T-helper 1 cell treated with Interleukin-12 subunit alpha and Interleukin-12 subunit beta and Interleukin-4 antibody, amounts not matched to agents 30 ng/mL and 1 ng/mL, for 36 hours (primary cell): ENCODE measurements at places on chromosomes 1 and 21. TPM values are rescaled to one million over a fixed set of nuclear protein-coding genes. Genes with fewer than 3 reads are reported as not detected.

NES gene
- 0.07 and 0.12 TPM in 2 replicates for total RNA-seq

GBP6 gene
- 3.8 and 4.2 TPM in 2 replicates for total RNA-seq

ITGB2 gene
- 792 and 801 TPM in 2 replicates for total RNA-seq

RPL11 gene
- 975 and 1,009 TPM in 2 replicates for total RNA-seq

OR2T2 gene
- total RNA-seq, result not detected in 2 replicates

TNFRSF14 gene
- 263 and 264 TPM in 2 replicates for total RNA-seq

LIPI gene
- not detected in 2 replicates for total RNA-seq

CHRNB2 gene
- total RNA-seq, result not detected in 2 replicates

TNFRSF4 gene
- 406 and 418 TPM in 2 replicates for total RNA-seq

ANKRD65 gene
- total RNA-seq, result not detected in 2 replicates

CFAP74 gene
- total RNA-seq, result not detected in 2 replicates

PIGK gene
- 18.9 and 22.3 TPM in 2 replicates for total RNA-seq

C1QTNF12 gene
- 1.5 and 3.5 TPM in 2 replicates for total RNA-seq

TTLL7 gene
- total RNA-seq, result 1.9 and 2.3 TPM in 2 replicates

SLC9C2 gene
- not detected in 2 replicates for total RNA-seq

SPATA6 gene
- 0.34 and 1.1 TPM in 2 replicates for total RNA-seq

F11R gene
- total RNA-seq, result 17.4 and 19.7 TPM in 2 replicates

ERO1B gene
- 3.9 and 6.4 TPM in 2 replicates for total RNA-seq

GNG12 gene
- 0.12 TPM in 1 of 2 replicates, not detected in the other for total RNA-seq
